ENCODE measurements at places on chromosomes 11 and 22. TPM values are rescaled to one million over a fixed set of nuclear protein-coding genes. Genes with fewer than 3 reads are reported as not detected.

DNA sequence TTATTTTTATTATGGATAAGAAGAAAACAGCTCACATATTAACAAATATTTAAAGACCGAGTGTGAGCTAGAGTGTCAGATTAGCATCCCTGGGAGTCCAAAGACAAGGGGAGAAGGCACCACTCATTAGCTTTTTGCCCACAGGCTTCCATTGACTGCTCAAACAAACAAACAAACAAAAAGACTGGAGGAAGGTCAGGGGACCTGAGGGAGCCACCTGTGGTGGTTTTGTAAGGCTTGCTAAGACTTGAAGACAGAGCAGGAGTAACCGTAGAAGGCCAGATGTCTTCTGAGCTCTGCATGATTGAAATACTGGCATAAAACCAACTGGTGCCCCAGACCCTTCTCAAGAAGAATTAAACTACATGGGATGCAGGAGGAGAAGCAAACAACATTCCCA lies 395.2 kb upstream of the CNTN5 start:
- DNase-seq = no peak

DNA sequence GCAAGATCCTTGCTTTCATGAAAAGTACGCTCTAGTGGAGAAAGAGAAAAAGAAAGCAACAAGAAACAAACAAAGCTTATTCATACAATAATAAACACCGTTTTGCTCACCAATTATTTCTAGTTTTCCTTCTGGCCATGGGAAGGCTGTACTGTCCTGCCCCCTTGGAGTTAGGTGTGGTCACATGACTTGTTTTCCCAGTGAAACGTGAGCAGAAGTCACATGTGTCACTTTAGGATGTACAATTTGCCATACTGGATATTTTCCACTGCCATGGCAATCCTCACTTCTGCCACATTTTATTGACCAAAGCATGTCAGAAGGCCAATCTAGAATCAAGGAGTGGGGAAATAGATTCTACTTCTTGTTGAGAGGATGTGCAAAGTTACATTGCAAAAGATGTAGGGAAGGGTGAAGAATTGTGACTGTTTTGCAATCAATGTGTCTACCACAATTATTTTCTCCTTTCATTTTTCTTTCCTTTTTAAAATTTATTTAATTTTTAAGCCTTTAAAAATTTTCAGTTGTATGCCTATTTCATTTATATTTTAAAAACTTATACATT lies 24.3 kb upstream of the TRAF6 start:
- no peak for DNase-seq

DNA sequence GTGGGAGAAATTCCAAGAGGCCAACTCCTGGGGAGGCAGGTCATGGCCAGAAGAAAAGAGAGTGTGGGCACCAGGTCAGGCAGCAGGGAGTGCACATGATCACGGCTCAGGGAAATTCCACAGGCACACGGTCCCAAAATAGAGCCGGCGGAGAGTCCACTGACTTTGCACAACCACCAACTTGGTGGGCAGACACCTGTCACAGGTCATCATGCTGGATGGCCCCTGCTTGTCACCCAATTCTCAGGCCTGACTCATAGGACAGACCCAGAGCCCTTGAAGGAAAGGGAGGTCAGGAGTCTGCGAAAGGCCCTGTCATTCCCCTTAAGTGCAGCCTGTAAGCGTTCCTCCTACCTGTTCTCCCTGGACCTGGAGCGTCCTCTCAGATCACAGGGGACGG lies 15.8 kb downstream of the APOL2 start:
- DNase-seq = no peak

GRCh38 chr11:94871491-94872185 lies 101.7 kb downstream of the CWC15 start:
- DNase-seq = no peak

- no peak for DNase-seq
These were observed 6.6 kb upstream of the ZFTA start for GRCh38 chr11:63775191-63775590.

DNA sequence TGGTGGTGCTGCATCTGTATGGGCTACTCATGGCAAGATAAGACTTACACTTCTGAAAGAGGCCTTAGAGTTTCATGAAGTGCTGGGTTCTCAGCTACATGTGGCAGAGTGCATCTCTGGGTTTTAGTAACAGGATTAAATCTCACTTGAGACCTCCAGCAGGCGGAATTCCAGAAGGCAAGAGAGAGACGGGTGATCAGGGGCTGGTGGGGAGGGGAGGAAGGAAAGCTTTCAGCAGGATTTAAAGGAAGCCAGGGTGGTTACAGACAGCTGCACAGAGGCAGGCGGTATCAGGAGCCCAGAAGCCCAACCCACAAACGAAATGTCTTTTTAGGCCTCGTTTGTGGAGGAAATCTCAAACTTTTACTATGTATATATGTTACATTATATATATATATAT lies 56.2 kb upstream of the CD82 start:
- no peak for DNase-seq

DNA sequence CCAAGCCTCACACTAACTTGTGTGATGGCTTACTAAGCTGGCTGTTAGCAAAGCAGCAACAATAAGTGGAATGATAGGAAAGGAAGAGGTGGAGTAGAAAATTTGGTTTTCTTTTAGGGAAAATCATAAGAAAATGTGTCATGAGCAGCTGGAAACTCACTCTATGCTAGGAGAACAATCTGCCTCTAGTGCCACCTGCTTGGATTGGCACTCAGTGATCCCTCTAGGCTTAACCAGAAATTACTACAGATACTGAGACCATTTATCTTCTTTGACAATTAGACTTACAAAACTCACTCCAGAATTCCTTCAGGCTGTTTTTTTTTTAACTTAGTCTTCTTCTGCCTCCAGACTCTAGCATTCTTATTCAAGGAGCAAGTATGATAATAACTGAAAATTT lies 117.3 kb downstream of the CD44 start:
- DNase-seq = no peak

MRGPRF gene
- not detected for total RNA-seq

BTBD18 gene
- not detected for total RNA-seq

DGCR6 gene
- total RNA-seq = 3.4 TPM

OR8A1 gene
- not detected for total RNA-seq

P2RX6 gene
- total RNA-seq = 1.1 TPM
